ENCODE measurements at places on chromosomes 12 and 14.
A peak's percentile ranks its signal among the peaks of the same experiment; 100 is the strongest.

DNA sequence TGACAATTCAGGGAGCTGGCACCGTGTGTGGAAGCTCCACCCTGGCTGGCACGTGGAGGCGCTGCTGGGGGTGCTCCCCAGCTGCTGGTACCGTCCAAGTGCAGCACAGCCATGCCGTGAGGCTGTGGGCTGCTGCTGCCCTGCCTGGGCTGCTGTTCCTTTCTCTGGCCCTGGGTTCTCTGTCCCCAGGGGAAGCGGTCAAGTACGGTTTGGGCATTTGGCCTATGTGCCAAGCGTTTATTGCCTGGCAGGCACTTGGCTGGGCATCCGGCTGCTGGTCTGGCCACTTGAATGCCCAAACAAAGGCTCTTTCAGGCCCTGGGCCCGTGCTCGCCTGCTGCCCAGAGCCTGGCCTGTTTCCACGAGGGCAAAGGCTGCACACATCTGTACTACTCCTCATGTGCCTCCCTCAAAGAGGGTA is 39.6 kb downstream of the RHOF start:
- no peak for DNase-seq

- DNase-seq: no peak
Observed at GRCh38 chr14:99129211-99129696, 142.7 kb downstream of the BCL11B start.

GRCh38 chr14:33567023-33567728 is 383.7 kb downstream of the EGLN3 start:
- no peak for DNase-seq

DNA sequence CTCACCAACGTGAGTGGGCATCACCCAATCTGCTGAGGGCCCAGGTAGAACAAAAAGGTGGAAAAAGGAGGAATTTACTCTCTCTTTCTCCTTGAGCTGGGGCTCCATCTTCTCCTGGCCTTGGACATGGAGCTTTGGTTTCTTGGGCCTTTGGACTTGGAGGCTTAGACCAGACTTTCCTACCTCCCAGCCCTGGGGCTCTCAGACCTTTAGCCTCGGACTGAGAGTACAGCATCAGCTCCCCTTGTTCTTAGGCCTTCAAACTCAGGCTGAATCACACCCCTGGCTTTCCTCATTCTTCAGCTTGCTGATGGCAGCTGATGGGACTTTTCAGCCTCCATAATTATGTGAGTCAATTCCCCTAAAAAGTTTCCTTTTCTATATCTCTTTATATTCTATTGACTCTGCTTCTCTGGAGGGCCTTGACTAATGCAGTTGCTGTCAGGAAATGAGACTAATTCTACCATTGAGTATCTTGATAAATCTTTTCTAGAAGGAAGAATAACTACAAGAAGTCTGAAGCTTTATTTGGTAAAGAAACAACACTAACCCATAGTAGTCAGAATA is 15.9 kb upstream of the CLEC4E start:
- no peak for DNase-seq

GRCh38 chr14:89384023-89384422 is 33.0 kb downstream of the FOXN3 start:
- DNase-seq: no peak

GRCh38 chr14:42391146-42391834 is 784.6 kb downstream of the LRFN5 start:
- DNase-seq: no peak

GRCh38 chr14:95489214-95490137 is 27.0 kb downstream of the SYNE3 start:
- no peak for DNase-seq

- DNase-seq: no peak
Observed at GRCh38 chr14:73460691-73461127, 2.4 kb upstream of the NUMB start.

GRCh38 chr12:53006810-53007309 is 604 bp downstream of the EIF4B start:
- DNase-seq: peak; percentile 90

DNA sequence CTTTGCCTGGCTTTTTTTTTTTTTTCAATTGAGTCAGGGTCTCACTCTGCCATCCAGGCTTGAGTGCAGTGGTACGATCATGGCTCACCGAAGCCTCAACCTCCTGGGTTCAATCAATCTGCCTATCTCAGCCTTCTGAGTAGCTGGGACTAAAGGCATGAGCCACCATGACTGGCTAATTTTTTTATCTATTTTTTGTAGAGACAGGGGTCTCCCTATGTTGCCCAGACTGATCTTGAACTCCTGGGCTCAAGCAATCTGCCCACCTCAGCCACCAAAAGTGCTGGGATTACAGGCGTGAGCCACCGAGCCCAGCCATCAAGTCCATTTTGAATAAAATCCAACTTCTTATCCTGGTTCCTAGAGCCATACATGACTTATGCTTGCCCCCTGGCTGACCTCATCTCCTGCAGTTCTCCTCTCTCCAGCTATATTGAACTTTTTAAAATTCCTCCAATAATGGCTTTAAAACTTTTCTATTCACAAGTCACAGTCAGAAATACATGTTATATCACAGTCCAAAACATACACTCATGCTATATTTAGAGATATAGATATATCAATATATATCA is 10.4 kb upstream of the RND1 start:
- DNase-seq: no peak

GRCh38 chr12:97797473-97797872 is 334.9 kb downstream of the RMST start:
- DNase-seq: no peak

GRCh38 chr14:104726600-104727451 is 2.8 kb downstream of the ADSS1 start:
- no peak for DNase-seq

- no peak for DNase-seq
Observed at GRCh38 chr12:68206446-68206845, 19.2 kb downstream of the IL26 start.

DNA sequence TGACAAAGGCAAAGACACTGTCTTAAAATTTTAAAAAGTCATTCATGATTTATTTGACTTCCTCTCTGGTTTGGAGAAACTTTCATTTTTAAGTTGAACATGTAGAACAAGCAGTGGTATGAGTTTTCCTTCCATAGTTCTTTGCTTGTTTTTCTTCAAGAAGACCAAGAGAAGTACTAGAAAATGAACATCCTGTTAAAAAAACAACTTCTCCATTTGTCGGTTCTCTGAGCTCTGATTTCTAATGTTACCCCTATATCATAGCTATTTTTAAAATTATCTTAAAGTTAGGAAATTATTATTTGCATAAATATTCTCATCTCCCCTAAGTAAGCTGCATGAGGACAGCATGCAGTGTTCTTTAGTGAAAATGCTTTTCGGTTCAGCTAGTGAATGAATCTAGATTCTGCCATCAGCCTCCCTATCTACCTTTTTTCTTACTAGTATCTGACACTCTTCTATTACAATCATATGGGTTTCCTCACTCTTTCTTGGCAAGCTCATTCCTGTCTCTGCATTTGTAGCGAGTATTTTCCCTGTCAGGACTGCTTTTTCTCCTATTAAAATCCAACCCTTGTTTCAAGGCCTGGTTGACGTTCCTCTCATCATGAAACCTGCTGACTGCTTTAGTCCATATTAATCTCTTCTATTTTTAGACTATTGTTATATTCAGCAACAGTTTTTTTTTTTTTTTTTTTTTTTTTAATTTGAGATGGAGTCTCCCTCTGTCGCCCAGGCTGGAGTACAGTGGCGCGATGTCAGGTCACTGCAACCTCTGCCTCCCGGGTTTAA is 15.8 kb downstream of the DIP2B start:
- no peak for DNase-seq

DNA sequence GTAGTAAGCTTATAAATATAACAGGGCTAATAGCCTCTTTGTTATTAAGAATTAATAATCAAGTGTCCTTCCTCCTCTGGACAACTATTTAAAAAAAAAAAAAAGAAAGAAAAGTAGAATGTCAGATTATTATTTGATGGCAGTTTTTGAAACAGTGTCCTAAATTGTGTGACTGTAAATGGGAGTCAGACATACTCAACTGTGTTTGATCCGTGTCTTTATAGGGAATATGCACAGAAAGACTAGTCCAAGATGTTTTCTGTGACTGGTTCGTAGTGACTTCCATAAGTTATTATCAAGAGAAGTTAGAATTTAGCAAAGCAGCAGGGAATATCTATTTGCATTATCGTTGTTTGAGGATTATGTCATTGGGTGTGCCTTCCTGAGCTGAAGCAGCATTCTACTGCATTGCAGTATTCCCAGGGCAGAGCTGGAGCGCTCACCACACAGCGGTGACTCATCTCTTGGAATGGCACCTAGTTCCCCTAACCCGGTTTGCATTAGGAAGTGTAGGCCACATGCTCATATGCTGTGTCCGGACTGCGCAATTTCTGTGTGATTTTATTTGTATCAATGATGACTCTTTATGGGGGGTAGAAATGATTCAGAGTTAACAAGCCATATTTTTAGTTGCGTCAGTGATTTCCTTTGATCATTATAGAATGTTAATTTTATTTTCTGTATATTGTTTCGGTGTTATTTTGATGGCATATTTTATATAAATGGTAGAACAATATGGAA is 7.9 kb downstream of the DYNC1H1 start:
- peak; percentile 96 for DNase-seq

GRCh38 chr12:2627076-2627834 is 167.5 kb upstream of the FKBP4 start:
- DNase-seq: no peak

GRCh38 chr14:68777644-68778043 is 15.2 kb downstream of the ZFP36L1 start:
- no peak for DNase-seq

DNA sequence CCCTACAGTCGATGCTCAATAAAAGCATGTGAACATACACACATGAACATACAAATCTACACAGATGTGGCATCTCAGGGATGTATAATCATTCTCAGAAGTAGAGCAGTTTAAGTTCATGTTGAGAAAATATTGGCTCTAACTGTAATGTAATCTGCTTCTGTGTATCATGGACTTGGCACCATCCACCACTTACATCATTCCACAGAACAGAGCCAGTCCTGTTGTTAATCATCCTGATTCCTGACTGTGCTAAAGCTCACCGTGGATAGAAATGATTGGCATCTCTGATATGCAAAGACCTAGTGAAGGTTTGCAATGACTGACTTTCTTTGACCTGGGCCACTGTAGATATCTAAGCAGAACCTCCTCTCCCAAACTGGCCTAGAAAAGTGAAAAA is 1141.3 kb downstream of the BCL11B start:
- DNase-seq: no peak

DNA sequence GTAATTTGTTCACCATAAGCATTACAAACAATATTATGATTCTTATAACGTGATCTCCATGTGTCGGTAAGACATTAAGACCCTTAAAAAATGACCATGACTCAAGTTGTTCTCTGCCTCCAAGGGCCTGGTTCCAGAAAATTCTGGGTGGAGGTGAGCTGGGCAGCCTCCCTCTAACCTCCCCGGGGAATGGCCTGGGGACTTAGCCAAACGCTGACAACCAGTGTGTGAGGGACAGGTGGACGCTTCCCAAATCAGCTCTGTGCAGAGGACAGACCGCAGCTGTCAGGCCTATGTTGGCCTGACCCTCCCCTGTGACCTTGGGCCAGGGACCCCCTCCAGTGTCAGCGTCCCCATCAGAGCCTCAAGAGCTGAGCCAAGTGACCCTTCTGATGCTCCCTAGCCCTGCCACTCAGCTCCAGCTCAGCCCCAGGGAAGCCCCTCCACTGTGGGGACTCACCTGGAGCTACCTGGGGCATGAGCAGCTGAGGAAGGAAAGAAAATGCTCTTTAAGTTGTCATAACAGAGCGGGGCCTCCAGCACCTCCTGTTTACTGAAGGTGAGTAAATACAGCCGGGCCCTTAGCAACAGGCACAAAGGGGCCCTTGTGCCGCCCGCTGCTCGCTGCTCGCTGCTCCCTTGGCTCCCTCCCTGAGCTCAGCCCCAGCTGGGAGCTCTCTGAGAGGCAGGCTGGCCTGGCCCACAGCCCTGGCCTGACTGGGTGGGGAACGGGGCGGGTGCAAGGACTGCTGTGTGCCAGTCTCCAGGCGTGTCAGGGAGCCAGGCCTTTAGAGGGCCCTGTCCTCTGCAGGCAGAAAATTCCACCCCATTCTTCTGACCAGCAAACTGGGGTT is 116.6 kb downstream of the CALM1 start:
- DNase-seq: peak; percentile 48

DNA sequence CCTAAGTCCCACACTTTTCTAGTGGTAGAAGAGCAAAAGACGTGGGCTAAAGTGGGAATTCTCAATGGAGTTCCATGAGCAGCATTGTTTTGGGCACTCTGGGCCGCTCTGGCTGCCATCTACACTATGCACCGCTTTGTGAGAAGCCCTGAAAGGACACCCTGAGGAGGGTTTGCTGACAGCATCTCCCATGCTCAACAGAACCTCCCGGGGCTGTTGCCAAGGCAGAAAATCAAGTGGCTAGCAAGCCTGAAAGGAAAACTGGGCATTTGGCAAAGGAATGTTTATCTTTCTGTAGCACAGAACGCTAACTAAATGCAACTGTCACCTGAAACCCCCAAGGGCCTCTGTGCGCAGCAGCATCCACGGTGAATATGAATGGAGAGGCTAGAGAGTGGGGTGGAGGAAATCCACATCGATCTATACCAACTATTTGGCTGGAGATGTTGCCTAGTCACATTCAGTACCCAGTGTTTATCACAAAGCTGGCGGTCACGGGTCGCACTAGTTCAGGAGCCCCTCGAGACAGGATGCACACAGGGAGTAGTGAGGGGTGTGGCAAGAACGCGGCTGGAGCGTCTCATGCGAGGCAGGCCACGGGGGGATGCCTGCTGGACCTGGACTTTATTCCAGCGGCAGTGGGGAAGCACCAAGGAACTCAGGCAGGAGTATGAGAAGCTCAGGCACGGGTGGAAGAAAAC is 14.2 kb downstream of the APPL2 start:
- DNase-seq: no peak

DNA sequence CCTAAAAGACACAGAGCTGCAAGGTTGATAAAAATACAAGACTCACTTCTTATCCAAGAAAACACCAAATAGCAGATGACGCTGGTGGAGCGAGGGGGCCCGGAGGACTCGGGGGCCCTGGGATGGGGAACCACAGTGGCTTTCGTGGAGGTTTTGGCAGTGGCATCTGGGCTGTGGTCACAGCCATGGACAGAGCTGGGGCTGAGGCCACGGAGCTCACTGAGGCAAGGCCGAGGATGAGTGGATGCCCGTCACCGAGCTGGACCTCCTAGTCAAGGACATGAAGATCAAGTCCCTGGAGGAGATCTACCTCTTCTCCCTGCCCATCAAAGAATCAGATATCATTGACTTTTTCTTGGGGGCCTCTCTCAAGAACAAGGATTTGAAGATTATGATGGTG is 117.2 kb downstream of the PTPRO start:
- DNase-seq: no peak

GRCh38 chr12:39830852-39831520 is 211.4 kb upstream of the ABCD2 start:
- DNase-seq: no peak

DNA sequence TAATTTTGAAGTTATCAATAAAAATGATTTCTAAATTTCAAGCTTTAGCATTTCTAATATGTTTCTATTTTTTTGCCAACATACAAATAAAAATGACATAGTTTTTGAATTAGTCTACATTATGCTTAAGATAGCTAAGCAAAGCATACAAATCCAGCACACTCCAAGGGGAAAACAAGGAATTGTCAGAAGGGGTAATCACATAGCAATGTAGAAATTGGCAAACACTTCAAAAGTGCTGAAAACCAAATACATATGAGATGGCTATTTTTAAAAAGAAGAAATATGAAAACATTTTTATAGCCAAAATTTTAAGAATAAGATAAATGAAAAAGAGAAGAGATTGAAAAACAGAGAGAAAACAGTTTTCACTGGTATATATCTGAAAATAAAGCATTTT is 308.0 kb downstream of the SLC6A15 start:
- no peak for DNase-seq

Data from LoVo (cell line).